ENCODE measurements at places on chromosomes 2 and 18.

- DNase-seq, result no peak
Measured at GRCh38 chr2:50782543-50782942, 249.4 kb downstream of the NRXN1 start.

DNA sequence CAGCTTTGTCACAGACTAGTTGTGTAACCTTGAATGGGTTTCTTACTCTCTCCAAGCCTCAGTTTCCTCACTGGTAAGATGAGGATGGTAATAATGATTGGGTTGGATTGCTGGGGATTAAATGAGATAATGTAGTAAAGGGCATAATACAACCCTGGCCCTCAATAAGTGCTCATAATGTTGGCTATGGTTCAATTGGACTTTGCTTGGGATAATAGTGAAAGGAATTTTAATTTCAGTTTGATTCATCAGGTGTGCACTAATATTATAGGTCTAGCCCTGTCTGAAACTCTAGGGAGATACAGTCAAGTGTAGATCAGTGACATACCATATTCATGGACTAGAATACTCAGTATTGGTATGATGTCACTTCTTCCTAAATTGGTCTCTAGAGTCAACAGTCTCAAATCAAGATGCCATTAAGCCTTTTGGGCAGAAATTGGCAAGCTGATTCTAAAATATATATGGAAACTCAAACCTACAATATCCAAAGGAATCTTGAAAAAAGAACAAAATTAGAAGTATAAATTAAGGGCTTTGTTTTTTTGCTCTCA lies 161.4 kb downstream of the SMAD7 start:
- DNase-seq, result no peak

GRCh38 chr2:27202854-27203253 lies 9.0 kb upstream of the ATRAID start:
- no peak for DNase-seq

DNA sequence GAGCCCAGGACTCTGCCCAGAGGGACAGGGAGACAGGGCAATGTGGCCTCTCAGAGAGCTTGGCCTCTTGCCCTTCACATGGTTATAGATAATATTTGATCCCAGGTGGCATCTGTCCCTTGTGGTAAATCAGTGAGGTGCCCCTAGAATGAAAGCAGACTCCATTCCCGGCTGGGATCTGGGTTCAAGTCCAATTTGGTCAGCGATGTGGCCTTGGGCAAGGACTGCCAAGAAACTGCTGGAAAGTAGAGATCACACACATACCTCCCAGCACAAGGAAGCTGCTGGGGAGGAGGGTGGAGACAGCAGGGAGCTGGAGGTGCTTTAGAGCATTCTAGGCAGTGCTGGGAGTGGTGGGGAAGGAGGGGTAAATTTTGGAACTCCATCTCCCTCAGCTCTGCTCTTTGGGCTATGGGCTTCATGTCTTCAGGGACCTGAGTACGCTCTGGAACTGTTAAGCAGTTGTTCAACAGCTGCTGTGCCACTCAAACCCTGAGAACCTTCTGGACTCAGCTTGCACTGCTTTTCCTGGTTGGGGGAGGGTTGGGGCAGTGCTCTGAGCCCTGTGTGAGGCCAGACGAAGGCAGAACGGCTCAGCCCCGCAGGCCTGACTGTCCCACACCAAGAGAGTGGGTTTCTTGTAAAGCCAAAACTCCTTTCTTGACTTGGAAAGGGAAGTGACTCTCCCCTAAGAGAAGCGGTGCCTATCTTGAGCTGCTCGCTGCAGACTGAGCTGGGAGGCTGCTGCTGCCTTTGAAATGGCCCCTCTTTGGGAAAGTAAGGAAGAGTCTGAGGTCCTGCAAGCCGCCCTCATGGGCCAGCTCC lies 23.0 kb downstream of the INPP5D start:
- no peak for DNase-seq

- DNase-seq, result no peak
Measured at GRCh38 chr2:212595036-212595654, 56.5 kb upstream of the ERBB4 start.

- DNase-seq, result no peak
Measured at GRCh38 chr2:22838461-22838860, 546.5 kb upstream of the KLHL29 start.

DNA sequence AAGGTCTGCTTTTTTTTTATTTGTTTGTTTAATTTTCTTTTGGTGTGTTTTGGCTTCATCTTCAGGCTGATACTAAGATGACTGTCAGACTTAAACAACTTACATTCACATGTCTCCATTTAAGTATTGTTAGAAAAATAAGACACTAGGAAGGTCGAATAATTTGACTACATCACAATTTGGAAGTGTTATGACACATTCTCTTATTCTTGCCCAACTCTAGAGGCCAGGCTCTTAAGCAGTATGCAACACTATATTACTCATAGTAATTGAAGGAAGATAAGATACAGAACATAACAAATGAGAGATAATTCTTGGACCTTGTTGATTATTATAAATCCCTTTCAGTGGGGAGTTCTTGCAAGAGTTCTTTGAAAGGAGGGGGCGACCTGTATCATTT lies 295.3 kb upstream of the COL3A1 start:
- no peak for DNase-seq

DNA sequence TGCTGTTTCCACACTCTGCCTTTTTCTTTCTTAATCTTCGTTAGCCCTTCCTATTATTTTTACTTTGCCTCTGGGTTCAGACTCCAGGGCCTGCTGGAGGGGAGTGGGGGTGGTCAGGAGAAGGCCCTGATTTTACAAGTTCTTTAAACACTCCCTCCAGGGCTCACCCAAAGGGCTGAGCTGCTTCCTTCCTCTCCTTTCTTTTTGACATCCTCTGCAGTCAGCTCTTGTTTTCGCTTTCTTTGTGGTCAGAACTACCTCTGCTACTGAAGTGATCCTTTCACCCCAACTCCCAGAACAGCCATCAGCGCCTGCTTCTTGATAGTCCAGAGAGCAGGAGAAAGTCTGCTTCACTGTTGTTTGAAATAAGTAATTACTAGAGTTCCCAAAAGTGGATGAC lies 925.7 kb downstream of the EPHA4 start:
- DNase-seq, result no peak

GRCh38 chr2:234001380-234002160 lies 48.9 kb upstream of the SPP2 start:
- no peak for DNase-seq

DNA sequence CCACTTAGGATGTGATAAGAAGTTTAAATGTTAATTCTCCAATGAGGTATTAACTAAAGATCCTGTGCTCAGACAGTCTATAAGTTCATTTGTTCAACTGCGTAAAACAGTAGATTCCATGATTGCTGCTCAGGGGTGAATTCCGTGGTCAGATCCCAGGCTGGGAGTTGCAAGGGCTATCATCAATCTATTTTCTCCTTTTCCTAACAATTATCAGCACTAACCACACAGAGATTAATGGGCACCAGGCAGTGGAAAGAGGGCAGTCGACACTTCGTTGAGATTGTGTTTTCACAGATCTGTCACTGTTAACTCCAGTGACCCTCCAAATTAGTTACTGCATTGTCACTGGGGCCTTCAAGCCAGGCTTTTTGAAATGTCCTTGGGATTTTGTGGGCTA lies 154.1 kb upstream of the SPRED2 start:
- no peak for DNase-seq

GRCh38 chr2:146894514-146894913 lies 950.3 kb upstream of the ACVR2A start:
- DNase-seq, result no peak

- DNase-seq, result no peak
Measured at GRCh38 chr18:63267975-63268721, 51.4 kb downstream of the BCL2 start.

DNA sequence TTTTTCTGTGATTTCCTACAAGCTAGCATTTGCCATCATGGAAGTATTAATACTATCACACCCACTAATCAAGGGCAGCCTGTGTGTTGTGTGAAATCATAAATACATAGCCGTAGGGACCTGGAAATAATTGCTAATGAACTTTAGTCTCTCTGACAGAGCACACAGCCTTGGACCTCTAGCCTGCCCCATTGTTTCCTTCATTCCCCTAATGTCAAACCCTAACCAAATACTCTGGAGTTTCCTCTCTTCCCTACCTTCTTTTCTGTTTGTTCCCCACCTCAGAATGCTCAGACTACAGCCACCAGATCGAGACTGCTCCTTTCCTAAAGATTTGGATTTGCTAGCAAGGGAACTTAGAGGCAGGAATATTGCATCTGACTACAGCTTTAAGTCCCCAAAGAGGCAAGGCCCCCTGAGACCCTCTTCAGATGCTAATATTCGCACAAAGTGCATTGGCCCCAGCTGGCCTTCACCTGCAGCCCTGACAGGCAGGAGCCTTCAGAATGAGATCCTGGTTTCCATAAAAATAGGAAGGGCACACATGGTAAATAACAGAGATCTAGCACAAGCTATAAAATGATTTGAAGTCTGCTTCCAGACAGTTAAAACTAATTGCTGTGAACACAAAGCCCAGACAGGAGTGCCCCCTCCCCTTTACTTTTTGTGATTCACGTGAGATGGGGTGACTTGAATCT lies 279.2 kb upstream of the DCC start:
- DNase-seq, result no peak

DNA sequence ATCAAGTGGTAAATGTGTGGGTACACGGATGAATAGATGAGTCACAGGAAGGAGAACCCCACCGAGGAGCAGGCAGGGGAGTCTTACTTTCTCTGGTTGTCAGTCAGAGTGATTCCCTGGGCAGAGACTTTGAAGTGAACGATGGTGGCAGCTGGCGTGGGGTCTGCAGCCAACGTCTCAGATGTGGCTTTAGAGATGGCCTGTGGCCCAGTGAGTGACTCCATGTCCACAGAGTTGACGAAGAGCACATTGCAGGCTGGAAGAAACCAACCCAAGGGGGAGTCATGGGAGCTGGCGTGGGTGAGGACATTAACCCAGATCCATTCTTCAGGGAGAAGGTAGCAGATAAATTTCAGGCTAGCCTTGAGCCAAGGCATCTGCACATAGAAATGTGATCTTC lies 193.1 kb downstream of the TNS1 start:
- no peak for DNase-seq

DNA sequence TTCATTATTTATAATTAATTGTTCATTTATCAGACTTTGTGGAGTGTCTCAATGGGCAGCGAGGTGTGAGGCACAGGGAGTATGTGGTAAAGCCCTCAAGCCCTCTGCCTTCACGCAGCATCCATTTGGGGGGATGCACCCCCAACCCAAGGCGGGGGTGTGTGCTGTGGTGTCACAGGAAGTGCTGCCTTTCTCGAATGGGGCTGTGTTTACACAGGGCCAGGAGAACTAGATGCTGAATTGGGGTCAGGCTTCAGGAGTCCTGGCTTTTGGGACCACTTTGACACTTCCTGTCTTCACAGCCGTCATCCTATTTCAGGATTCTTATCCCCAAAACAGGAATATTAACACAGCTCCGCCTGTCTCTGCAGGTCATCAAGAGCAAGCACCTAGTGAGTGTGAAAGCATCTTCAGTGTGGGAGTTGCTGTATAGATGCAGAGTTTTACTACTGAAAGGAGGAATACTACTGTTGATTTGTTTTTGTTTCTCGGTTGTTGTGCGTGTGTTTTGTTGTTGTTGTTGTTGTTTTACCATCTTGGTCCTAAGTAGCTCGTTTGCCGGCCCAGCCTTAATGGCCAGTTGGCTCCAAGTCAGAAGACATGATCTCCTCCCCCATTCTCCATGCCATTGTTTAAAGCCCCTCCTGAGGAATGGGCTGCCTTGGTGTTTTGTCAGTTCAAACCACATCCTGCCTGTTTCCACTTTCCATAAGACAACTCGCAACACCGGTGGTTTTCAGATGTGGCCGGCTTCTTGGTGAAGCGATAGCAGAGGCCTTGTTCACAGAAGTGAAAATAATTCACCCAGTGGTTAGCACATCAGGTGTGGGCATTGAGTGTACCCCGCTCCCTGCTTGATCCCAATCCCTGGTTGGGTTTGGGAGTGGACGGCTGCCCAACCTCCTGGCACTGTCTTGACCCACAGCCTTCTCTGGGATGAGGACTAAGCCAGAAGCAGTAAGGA lies 221.3 kb downstream of the BCL2 start:
- no peak for DNase-seq

DNA sequence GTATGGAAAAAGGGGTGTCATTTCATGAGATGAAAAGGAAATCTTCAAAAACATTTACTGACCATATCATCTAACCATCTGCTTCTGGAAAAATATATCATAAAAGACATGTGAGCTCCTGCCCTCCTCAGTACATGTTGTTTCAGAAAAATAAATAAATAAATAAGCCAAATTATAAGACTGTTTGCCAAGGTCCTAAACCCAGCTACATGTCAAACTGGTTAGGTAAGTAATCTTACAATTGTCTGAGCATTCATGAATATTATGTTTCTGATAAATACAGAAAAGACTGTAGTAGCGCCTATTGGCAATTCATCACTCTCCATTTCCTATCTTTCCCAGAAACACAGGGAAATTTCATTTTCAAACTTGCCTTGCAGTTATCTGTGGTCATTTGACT lies 138.9 kb upstream of the SETBP1 start:
- no peak for DNase-seq

DNA sequence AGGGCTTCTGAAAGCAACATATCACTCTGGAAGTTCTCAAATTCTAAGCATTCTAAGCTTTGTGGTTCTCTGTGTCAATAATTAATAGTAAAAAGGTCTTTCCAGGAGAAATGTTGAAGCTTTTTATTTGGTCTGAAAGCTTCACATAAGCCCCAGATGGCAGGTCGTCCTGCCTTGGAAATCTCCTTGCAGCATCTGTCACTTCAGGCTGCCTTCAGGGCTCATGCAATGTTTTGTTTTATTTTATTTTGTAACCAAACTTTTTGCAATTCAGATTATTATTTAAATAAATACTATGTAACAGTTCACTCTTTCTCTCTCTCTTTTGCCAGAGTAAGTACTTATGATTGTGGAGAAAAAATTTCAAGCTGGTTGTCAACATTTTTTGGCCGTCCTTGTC lies 46.7 kb upstream of the FHOD3 start:
- DNase-seq, result no peak

DNA sequence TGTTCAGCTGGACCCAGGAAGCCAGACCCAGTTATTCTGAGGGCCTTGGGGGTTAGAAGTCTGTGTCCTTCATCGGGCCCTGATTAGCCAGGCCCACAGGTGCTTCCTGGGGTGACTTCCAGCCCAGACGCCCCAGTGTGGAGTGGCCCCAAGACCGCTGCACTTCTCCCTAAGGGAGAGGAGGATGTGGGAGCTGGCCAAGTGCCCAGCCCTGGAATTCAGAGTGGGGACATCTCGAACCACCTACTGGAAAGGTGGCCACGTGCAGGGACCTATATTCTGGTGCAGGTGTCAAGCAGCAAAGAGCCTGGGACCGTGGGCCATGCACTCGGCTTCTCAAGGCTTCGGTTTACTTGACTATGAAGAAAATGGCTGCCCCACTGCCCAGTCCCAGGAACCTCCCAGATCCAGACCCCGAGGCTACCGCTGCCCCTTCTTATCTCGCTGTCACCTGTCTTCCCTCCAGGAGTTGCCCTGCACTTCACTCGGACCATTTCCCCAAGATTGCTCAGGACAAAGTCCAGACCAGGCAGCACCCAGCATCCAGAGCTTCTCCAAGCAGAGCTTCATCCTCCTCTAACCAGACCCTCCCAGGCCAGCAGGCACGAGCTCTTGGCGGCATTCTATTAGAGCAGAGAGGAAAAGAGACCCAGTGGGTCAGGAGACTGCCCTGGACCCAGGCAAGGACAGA lies 142.8 kb upstream of the ID2 start:
- no peak for DNase-seq

- DNase-seq, result no peak
Measured at GRCh38 chr18:39531659-39532058, 1966.1 kb upstream of the CELF4 start.
